NCI-H1417 (cell line): ENCODE measurements at places on chromosomes 3 and 15.

DNA sequence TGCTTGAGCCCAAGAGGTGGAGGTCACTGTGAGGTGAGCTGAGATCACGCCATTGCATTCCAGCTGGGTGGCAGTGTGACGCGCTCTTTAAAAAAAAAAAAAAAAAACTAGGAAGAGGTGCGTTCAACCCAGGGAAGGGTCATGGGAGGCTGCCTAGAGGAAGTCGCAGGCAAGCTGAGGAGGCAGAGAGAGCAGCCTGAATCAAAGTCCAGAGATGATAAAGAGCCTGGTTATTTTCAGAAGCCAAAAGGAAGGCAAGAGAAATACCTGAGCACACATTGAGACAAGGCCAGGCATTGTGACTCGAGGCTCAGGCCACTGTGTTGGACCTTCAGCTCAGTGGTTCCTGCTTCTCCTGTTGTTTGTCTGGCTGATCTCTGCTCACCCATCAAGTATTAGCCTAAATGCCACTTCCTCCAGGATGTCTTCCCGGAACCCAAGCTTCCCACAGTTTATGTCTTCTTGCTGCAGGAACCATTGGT lies 16.1 kb upstream of the GCNT3 start:
- DNase-seq = no peak

- DNase-seq = no peak
Measured at GRCh38 chr3:84683493-84683892, 275.3 kb upstream of the CADM2 start.

- no peak for DNase-seq
Measured at GRCh38 chr15:36992454-36992853, 107.9 kb downstream of the MEIS2 start.

DNA sequence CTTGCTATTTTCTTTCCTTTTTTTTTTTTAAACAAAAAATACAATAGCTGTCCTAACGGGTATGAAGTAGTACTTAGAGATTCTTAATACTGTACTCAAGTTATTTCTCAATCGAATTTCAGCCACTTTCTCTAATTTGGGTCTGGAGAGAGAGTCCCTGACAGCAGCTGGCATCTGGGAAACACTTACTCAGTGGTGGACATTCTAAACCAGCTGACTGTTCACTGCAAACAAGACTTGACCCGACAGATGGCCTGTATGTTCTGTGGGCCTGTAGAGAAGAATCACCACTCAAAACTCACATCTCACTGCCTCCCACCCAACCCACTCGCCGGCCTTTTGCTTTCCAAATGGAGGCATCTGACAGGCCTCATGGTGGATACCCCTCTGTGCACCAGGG lies 199.6 kb downstream of the ATP10A start:
- no peak for DNase-seq

- DNase-seq = no peak
Measured at GRCh38 chr3:160016972-160017371, 28.3 kb downstream of the IL12A start.
